Natural killer cell treated with Interleukin-12 subunit alpha and Interleukin-12 subunit beta and Interleukin-15 and Interleukin-18, amount 100 ng/mL, for 72 hours (primary cell): ENCODE measurements at places on chromosomes 7 and 10. TPM values are rescaled to one million over a fixed set of nuclear protein-coding genes. Genes with fewer than 3 reads are reported as not detected.

DNA sequence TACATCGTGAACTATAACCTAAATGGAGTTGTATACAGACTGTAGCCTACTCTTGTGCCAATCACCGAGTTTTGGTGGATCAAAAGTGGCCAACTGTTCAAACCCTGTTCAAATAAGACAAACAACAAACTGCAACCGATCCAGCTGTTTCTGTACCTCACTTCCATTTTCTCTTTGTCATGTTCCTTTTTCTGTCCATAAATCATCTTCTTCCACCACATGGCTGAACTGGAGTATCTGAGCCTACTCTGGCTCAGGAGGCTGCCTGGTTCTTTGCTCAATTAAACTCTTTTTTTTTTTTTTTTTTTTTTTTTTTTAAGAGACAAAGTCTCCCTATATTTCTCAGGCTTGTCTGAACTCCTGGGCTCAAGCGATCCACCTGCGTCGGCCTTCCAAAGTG, 59.0 kb upstream of the NPVF start:
- no peak for DNase-seq
- H3K4me1 ChIP-seq: no peaks in the 10 kb centered on the region
- no peaks in the 10 kb centered on the region for H3K36me3 ChIP-seq
- H3K27me3 ChIP-seq: peaks cover 22% of the 10 kb centered on the region

CYP3A7 gene
- not detected for total RNA-seq

OR2A5 gene
- not detected for total RNA-seq

DNA sequence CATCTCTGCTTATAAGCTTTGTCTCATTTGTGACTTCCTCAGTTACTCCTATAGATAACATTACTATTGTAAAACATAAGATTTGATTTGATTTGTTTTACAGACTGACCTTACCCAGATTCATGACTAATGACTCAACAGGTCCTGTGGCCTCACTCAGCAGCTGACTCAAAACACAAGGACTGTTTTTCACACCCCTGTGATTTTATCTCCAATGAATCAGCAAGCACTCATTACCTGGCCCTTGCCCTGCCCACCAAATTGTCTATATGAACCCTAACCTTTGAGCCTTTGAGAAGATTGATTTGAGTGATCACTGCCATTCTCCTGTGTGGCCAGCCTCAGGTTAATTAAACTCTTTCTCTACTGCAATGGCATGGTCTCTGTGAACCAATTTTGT, 1064.6 kb upstream of the LRRTM3 start:
- H3K4me3 ChIP-seq: no peak overlapping the region
- no peaks in the 10 kb centered on the region for H3K27me3 ChIP-seq
- H3K27ac ChIP-seq: no peak overlapping the region
- peaks cover 9% of the 10 kb centered on the region for H3K36me3 ChIP-seq

DNA sequence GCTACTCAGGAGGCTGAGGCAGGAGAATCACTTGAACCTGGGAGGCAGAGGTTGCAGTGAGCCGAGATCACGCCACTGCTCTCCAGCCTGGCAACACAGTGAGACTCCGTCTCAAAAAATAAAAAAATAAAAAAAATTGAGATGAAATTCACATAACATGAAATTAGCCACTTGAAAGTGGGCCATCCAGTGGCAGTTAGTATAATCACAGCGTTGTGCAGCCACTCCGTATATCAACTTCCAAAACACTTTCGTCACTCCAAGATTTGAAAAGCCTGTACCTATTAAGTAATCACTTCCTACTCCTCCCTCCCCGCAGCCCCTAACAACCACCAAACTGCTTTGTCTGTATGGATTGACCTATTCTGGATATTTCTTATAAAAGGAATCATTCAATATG, 20.7 kb upstream of the CACUL1 start:
- no peaks in the 10 kb centered on the region for H3K36me3 ChIP-seq
- no peaks in the 10 kb centered on the region for H3K4me1 ChIP-seq
- no peak overlapping the region for H3K4me3 ChIP-seq
- peaks cover 16% of the 10 kb centered on the region for H3K27me3 ChIP-seq

DNA sequence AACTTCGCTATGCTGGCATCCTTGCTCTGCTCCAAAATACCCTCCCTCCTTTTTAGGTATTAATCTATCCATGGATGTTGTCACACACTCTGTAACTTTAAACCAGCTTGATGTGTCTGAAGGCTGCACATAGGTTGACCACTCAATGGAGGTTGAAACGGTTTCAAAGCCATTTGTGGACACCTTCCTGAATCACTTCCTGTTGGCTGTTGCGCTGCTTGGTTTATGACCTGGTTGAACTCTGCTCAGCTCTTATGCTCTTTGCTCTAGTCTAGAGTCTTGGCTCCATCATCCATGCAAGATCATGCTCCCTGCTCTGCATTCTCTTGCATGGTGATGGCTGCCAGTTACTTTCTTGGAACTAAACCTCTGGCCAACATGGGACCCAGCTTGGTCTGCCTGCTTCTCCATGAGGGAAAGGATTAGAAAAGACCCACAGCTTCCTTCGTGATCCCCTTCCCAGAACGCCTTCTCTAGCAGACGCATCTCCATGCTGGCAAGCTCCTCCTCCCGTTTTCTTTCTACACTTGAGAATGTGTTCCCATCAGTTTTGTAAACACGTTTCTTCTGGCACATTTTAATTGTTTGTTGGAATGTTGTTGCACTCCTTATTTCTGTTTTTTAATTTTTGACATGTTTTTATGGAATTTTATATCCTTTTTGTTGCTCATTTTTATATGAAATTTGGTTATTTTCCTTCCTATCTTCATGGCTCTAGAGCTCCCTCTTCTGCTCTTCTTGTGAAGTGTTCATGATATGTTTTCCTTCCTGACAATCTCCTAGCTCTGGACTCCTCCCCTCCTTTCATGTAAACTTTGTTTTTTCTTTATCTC, 149.8 kb downstream of the XPNPEP1 start:
- no peaks in the 10 kb centered on the region for H3K4me1 ChIP-seq
- H3K27me3 ChIP-seq: peaks cover 10% of the 10 kb centered on the region
- H3K27ac ChIP-seq: no peak overlapping the region
- no peaks in the 10 kb centered on the region for H3K36me3 ChIP-seq

DNA sequence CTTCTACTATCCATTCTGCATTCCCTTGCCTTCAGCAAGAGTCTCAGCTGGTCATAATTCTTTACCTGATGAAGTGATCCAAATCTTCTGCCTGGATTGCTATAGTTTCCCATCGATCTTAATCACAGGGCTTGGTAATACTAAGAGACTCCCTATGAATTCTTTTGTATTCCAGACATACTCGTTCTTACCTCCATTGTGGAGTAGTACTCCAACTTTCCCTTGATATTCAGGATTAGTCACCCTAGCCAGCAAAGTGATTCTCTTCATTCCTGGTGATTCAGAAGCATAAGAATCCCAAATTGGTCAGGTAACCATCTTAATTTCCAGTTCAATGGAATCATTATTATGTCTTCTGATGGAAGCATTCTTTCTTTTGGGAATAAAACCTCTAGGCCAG, 96.7 kb downstream of the TWIST1 start:
- no peak overlapping the region for H3K4me3 ChIP-seq
- no peak overlapping the region for H3K27ac ChIP-seq
- no peaks in the 10 kb centered on the region for H3K4me1 ChIP-seq
- DNase-seq: no peak

- H3K4me1 ChIP-seq: peaks cover 10% of the 10 kb centered on the region
- no peak overlapping the region for H3K27ac ChIP-seq
- H3K27me3 ChIP-seq: peaks cover 9% of the 10 kb centered on the region
- H3K36me3 ChIP-seq: no peaks in the 10 kb centered on the region
- H3K4me3 ChIP-seq: no peak overlapping the region
- DNase-seq: no peak
Observed at GRCh38 chr10:95445223-95445836, 115.8 kb downstream of the SORBS1 start.

- H3K4me3 ChIP-seq: peak overlapping the region; percentile 90
- H3K27ac ChIP-seq: no peak overlapping the region
- H3K27me3 ChIP-seq: no peaks in the 10 kb centered on the region
- peak; percentile 46 for DNase-seq
- no peaks in the 10 kb centered on the region for H3K36me3 ChIP-seq
- peaks cover 28% of the 10 kb centered on the region for H3K4me1 ChIP-seq
Observed at GRCh38 chr7:2523941-2524807, 4.6 kb downstream of the LFNG start.

GRCh38 chr10:131874991-131875451, 25.8 kb upstream of the PPP2R2D start:
- H3K4me1 ChIP-seq: no peaks in the 10 kb centered on the region
- DNase-seq: no peak
- no peak overlapping the region for H3K27ac ChIP-seq
- no peak overlapping the region for H3K4me3 ChIP-seq
- H3K36me3 ChIP-seq: no peaks in the 10 kb centered on the region

IGFBP1 gene
- total RNA-seq: not detected

GRCh38 chr10:71694567-71694968, 25.0 kb downstream of the C10orf105 start:
- peaks cover 30% of the 10 kb centered on the region for H3K4me1 ChIP-seq
- peak overlapping the region; percentile 38 for H3K4me3 ChIP-seq
- no peak overlapping the region for H3K27ac ChIP-seq
- no peak for DNase-seq

GRCh38 chr7:117066668-117067067, 113.4 kb downstream of the ST7 start:
- DNase-seq: no peak
- H3K27ac ChIP-seq: no peak overlapping the region
- no peaks in the 10 kb centered on the region for H3K27me3 ChIP-seq
- no peaks in the 10 kb centered on the region for H3K36me3 ChIP-seq

EBLN1 gene
- not detected for total RNA-seq

DNA sequence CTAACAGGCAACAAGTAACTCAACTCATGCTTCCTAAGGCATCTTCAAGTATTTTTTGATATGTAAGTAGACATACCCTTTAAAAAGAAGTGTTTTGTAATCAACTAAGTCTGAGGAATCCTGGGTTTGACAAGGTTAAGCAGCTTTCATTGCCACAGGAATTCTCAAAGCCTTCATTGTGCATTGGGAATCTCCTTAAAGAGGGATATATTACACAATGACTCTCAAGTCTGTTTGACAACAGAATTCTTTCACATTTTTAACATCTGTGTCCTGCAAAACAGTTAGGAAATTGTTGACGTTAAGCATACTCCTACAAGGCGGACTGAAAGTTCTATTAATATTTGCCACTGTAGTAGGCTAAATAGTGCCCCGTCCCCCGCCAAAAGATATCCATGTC, 71.4 kb downstream of the SGMS1 start:
- H3K36me3 ChIP-seq: peaks cover 12% of the 10 kb centered on the region
- no peaks in the 10 kb centered on the region for H3K27me3 ChIP-seq
- H3K4me1 ChIP-seq: peaks cover 38% of the 10 kb centered on the region
- peak overlapping the region; percentile 22 for H3K4me3 ChIP-seq
- no peak overlapping the region for H3K27ac ChIP-seq

GRCh38 chr10:21927631-21928353, 75.7 kb downstream of the DNAJC1 start:
- H3K4me3 ChIP-seq: no peak overlapping the region
- no peaks in the 10 kb centered on the region for H3K36me3 ChIP-seq
- DNase-seq: no peak
- peaks cover 15% of the 10 kb centered on the region for H3K4me1 ChIP-seq

DNA sequence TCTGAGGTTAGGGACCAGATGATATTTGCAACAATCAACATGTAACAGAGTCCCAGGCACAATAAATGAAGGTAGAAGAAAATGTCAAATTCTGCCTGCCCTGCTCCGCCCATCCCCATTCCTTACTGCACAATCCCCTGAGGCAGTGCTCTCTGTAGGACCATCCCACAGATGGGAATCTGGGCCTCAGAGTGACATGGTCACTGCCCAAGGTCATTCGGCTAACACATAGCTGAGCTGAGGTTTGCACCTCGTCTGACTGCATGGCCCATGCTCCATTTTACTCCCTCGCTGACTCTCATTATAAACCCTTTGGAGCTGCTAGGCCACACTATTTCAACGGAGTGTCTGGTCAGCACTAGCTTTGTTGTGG, 1.2 kb downstream of the HOGA1 start:
- H3K4me3 ChIP-seq: no peak overlapping the region
- peaks cover 10% of the 10 kb centered on the region for H3K4me1 ChIP-seq
- H3K36me3 ChIP-seq: no peaks in the 10 kb centered on the region
- no peak overlapping the region for H3K27ac ChIP-seq

GRCh38 chr10:110323503-110323902, 18.8 kb upstream of the SMNDC1 start:
- H3K36me3 ChIP-seq: peaks cover 5% of the 10 kb centered on the region
- no peak overlapping the region for H3K4me3 ChIP-seq
- peak overlapping the region; percentile 25 for H3K27ac ChIP-seq
- DNase-seq: no peak
- peaks cover 30% of the 10 kb centered on the region for H3K4me1 ChIP-seq
- peaks cover 7% of the 10 kb centered on the region for H3K27me3 ChIP-seq

GRCh38 chr10:4473977-4474376, 352.0 kb upstream of the AKR1E2 start:
- no peaks in the 10 kb centered on the region for H3K36me3 ChIP-seq
- no peak overlapping the region for H3K27ac ChIP-seq
- no peak for DNase-seq
- H3K27me3 ChIP-seq: peaks cover 18% of the 10 kb centered on the region
- H3K4me3 ChIP-seq: no peak overlapping the region

GRCh38 chr7:108024538-108024937, 21.6 kb upstream of the LAMB1 start:
- no peaks in the 10 kb centered on the region for H3K36me3 ChIP-seq
- no peak for DNase-seq
- no peaks in the 10 kb centered on the region for H3K4me1 ChIP-seq
- no peak overlapping the region for H3K27ac ChIP-seq

DNA sequence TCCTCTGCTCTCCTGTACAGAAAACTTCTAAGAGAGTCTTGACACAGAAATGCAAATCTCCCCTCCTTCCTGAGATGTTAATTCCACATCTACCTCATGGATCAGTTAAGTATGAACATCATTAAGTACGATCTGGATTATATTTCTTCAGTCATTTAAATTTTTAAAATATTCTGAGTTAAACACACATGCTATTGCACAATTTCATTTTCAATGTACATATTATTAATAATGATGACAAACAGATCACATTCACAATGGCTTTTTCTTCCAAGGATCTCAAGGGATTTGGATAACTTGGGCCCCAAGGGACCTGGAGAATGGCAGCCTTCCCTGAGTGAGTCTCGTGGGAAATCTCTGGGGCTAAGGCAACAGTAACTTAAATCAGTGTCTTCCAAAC, 16.2 kb downstream of the BEND7 start:
- no peaks in the 10 kb centered on the region for H3K4me1 ChIP-seq
- peaks cover 31% of the 10 kb centered on the region for H3K27me3 ChIP-seq
- no peak overlapping the region for H3K4me3 ChIP-seq
- no peak overlapping the region for H3K27ac ChIP-seq

CALHM1 gene
- total RNA-seq: not detected

GRCh38 chr10:102598243-102598642, 46.0 kb upstream of the TRIM8 start:
- H3K4me3 ChIP-seq: no peak overlapping the region
- no peaks in the 10 kb centered on the region for H3K36me3 ChIP-seq
- H3K27ac ChIP-seq: no peak overlapping the region
- no peak for DNase-seq
- no peaks in the 10 kb centered on the region for H3K27me3 ChIP-seq

FKBP9 gene
- total RNA-seq: 0.74 TPM

DNA sequence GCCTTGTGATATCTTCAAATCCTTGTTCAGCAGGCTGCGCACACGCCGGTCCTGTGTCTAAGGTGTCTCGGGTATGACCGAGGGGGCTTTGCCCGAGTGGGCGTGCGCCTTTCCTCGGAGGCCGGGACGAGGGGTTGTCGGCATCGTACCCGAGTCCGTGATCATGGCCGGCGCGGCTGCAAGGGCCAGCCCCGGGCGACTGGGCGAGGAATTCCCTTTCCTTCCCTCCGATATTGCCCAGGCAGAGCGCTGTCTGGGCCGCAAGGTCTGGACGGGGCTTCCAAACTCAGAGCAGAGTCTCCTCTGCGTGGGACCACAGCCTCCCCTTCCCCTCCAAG, 59.7 kb downstream of the ZNF467 start:
- peaks cover 13% of the 10 kb centered on the region for H3K4me1 ChIP-seq
- no peak for DNase-seq
- peaks cover under 1% of the 10 kb centered on the region for H3K27me3 ChIP-seq
- no peak overlapping the region for H3K27ac ChIP-seq
- H3K36me3 ChIP-seq: peaks cover 21% of the 10 kb centered on the region
